T-helper 22 cell (primary cell): ENCODE measurements at places on chromosomes 1 and 21.

GRCh38 chr1:44314452-44314851 lies 40.6 kb downstream of the ERI3 start:
- no peak for DNase-seq

DNA sequence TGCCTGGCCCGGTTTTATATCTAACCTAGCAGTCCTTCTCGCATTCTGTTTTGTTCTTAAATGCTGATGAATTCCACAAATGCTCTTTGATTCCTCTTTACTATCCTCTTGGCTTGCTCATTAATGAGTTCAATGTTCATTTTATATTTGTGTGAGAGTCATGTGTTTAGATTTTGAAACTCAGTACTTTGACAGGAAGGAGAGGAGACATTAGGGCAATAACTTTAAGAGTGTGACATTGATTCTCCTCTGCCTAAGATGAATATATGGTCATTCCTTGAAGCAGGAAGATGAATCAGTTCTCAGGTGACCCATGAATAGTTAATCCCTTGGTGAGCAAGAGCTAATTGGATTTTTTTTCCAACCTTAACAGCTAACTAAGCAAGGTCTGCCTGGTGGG lies 84.1 kb downstream of the MRPS6 start:
- no peak for DNase-seq

DNA sequence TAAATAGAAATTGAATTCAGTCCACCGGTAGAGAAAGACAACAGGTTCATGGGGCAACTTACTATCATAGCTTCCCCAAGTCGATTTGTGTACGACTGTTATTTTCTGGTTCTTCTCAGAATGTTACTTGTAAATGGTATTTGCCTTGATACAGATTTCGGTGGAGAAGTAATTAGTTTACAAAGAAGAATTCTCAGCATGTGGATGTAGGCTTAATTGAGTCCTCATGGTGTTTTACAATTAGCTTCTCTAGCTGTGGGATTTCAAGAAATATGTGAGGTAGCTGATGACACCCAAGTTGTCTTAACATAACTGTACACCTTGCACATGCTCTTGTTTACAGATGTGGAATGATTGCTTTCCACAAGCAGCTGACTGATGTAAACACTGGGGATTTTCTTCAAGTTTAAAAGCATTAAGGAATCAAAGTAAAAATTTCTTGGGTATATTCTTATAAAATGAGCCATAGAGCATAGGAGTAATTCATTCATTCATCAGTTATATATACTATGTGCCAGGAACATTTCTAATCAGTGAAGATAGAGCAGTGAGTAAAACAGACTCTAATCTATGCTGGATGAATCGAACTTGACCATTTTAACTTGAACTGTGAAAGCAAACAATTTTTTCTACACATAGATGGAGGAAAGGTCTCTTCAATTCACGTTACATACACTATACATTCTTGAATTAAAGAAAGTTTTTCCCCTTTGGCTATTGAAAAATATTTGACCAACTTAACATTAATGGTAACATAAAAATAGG lies 1.4 kb downstream of the MACO1 start:
- no peak for DNase-seq

GRCh38 chr21:44903050-44903685 lies 17.5 kb downstream of the ITGB2 start:
- DNase-seq, result no peak

DNA sequence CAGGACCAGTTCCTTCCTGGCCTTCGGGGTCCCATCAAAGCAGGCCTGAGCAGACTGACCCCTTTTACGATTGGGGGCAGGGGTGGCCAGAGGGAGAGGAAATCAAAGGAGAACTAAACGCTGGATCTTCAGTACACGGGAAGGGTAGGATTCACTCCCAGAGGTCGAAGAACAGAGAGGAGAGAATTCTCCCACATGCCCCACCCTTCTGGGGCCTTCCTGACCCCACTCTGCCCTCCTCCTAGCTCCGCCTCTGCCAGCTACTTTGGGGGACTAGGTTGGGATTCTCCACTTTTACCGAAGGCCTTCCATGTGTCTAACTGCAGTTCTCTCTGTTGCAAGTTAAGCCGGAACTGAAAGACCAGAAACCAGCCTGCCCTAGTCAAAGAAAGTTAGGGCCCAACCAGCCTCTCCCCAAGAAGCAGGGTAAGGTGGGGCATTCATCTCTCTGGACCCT lies 654 bp upstream of the ARHGEF2 start:
- no peak for DNase-seq

- DNase-seq, result no peak
These were observed 36.5 kb downstream of the ARHGEF10L start for GRCh38 chr1:17575797-17576518.

DNA sequence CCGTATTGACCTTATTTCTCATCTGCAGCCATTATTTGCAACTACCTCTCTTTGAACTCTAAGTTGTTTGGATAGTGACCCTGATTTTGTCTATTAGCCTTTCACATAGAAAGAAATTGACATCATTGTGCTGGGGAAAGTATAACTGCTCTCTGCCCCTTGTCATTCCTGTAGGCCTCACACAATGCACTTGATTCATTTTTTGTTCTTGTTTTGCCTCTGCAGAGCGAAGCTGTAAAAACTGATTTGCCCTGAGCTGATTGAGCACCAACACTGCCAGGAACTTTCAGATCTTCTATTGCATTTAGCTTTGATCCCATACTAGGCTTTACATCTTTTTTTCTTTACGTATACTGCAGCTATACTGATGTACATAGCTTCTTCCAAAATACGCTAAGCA lies 167.2 kb upstream of the PTBP2 start:
- no peak for DNase-seq

DNA sequence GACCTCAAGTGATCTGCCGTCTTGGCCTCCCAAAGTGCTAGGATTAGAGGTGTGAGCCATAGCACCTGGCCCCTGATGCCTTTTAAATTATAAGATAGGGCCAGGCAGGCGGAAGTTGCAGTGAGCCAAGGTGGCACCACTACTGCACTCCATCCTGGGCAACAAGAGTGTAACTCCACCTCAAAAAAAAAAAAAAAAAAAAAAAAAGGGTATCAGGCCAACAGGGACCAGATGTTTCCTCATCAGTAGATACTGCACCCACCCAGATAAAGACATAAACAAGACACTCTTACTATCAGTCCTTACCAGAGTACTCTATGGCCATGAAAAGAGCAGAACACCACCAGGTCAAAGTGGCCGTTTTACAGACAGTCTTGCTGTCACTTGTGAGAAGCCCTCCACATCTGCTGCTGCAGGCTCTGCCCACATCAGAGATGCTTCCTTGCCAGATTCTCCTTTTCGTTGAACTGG lies 3.3 kb downstream of the C21orf58 start:
- DNase-seq, result no peak

DNA sequence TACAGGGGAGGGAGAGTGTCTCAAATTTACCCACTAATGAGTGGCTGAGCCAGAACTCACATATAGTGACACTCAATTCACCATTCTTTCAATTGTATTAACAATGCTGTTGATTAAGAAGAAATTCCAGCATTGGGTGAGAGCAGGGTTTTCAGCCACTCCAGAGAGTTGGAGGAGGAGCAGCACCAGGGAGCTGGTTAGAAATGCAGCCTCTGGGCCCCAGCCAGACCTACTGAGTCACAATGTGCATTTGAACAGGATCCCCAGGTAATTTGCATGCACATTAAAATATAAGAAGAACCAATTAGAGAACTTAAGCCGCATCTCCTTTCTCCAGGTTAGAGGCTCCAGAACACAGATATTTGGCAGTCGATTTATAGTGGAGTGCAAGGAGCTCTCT lies 41.8 kb downstream of the TNR start:
- no peak for DNase-seq

GRCh38 chr1:208465786-208466590 lies 221.8 kb upstream of the PLXNA2 start:
- no peak for DNase-seq

DNA sequence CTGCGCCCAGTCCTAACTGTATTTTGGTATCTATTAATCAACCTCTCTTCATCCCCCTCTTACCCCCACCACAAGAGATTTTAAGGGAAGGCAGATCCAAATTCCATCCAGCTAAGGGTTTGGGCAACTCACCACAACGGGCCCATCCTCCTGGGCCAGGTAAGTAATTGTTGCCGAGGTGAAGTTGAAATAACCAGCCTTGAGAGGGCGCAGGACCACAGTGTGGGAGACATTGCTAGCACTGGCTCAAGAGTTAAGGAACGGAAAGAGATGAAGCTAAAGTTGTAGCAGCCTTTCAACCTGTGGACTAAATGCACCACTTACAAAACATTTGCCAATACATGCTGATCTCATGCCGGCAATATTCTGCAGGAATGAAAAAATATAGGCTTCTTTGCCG lies 5.9 kb downstream of the SSR2 start:
- DNase-seq, result no peak

GRCh38 chr1:27011058-27011764 lies 1.4 kb downstream of the TENT5B start:
- DNase-seq, result no peak

DNA sequence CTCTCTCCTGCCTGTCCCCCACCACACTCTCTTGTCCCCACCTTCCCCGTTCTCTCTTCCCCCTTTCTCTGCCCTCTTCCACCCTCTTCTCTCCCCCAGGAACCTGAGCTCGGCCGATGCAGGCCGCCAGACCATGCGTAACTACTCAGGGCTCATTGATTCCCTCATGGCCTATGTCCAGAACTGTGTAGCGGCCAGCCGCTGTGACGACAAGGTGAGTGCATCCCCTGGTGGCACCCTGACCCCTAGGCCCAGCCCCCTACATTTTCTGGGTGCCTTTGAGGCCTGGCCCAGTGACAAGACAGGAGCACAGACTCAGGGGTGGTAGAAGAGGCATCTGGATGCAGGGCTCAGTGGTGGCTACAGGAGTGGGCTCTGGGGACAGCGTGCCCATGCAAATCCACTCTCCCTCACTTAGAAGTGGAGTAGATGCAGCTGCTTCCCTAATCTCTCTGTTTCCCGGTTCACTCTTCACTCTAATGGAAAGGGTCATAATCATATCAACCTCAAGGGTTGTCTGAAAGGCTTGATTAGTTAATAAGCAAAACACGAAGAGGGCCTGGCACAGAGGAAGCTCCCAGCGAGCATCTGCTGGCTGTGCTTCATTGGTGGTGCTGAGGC lies 37.0 kb downstream of the PKP1 start:
- no peak for DNase-seq

GRCh38 chr1:33147997-33148314 lies 33.9 kb downstream of the TRIM62 start:
- DNase-seq, result no peak

GRCh38 chr1:102239247-102239646 lies 242.5 kb upstream of the OLFM3 start:
- DNase-seq, result no peak

DNA sequence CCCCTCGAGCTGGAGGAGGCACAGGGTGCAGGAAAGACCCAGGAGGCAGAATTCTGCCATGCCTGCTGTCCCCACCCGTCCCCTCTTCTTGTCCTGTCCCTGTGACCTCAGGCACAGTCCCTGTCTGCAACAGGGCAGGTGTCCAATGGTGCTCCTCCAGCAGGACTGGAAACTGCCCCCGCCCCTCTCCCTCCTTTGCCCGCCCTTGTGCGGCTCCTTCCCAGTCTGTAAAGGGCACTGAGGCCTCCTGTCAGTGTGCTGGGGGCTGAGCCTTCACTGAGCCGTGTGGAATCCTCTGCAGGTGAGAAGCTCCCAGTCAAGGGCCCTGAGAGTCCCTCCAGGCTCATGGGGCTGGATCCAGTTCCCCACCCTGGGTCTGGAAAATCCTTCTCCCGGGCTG lies 28.9 kb downstream of the PRDM16 start:
- no peak for DNase-seq

- no peak for DNase-seq
These were observed 9.6 kb upstream of the TFF1 start for GRCh38 chr21:42375966-42376337.

DNA sequence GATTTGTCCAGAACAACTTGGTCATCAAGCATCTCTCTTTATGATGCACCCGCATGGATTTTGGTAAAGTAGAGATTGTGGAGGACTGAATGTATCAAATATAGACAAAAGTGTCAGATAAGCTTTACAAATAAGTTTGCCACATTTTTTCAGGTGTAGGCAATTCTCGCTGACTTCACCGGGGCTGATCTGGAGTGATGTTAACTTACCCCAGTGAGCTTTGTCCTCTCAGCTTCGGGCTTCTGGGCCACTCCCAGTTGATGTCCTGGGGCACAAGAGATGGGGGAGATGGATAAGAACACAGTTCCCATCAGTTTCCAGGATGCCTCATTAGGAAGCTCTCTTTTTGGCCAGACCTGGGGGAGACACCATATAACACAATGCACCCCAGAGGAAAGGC lies 117.7 kb downstream of the ETS2 start:
- DNase-seq, result no peak

GRCh38 chr1:206842854-206843253 lies 22.6 kb upstream of the IL20 start:
- no peak for DNase-seq

- DNase-seq, result no peak
These were observed 296.1 kb upstream of the LRRC7 start for GRCh38 chr1:69271587-69272125.

GRCh38 chr1:225965231-225965630 lies 24.2 kb upstream of the LEFTY2 start:
- no peak for DNase-seq

GRCh38 chr1:20202166-20202565 lies 15.8 kb upstream of the PLA2G2C start:
- no peak for DNase-seq

DNA sequence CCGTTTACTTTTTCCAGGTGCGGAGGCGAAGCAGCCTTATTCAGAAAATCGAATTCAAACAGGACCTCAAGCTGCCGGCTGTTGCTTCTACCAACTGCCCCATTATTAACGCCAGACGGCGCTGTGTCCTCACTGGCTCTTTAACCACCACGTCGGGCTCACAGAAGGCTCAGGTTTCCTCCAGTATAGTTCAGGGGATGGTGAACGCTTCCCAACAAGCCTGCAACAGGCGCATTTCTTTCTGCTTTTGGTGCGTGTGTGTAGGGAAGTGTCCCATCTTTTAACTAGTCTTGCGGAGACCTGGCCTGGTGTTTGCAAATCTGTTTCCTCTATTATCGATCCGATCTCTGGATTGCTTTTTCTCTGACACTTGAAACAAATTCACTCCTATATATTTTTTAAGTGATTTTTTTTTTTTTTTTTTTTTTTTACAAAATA lies 791 bp upstream of the STUM start:
- DNase-seq, result peak; percentile 20

DNA sequence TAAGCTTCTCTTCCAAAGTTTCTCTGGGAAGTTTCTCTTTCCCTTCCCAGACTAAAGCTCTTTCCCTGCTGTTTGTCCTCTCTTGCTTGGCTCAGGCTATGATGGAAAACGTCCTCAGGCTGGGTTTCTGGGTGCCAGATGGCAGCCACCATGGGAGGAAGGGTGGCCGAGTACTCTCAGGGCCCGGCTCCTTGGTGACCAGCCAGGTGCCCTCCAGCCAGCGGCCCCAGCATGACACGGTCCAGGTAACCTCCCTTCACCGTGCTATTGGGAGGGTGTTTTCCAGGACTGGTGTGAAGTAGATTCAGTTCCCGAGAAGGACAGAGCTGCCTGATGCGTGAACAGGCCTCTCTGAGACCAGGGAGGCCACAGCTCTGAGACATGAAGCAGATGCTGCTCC lies 60.3 kb downstream of the KIF26B start:
- no peak for DNase-seq
